Thoracic aorta (tissue), 2 donors: ENCODE measurements at places on chromosomes 4 and X. TPM values are rescaled to one million over a fixed set of nuclear protein-coding genes. Genes with fewer than 3 reads are reported as not detected.
A peak's percentile ranks its signal among the peaks of the same experiment; 100 is the strongest.

The GABRE gene
- 286 TPM for total RNA-seq

DNA sequence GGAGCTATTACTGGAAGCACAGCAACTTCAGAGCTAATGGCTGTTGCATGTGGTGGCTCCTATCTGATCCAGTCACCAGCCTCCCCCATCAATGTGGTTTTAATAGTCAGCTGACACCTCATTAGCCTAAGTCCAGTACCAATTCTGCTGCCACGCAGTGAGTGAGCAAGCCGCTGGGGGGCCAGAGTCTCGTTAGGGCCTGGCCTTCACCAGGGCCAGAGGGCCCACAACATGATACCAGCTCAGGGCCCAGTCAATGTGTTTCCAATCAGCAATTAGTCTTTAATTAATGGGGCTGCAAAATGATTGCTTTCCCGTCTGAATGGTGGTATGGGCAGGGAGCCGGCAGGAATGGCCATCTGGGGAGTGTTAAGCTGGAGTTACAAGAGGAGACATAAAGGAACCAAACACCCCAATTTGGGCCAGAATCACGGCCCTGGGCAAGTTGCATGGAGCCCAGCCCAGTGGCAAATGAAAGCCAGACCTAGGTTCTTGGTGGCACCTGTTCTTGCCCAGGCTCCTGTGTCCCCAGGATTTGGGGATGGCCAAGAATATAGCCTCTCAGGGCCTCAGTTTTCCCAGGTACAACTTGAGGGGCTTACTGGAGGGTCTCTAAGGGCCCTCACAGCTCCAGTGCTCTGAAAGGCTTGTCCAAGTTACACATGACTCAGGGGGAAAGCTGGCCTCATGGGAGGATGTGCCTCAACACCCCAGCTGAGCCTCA is 119.2 kb downstream of the EFNB1 start:
- no peak for DNase-seq
- H3K4me1 ChIP-seq, result no peaks in the 10 kb centered on the region
- H3K27me3 ChIP-seq, result no peaks in the 10 kb centered on the region

The ASMT gene
- total RNA-seq, result not detected

GRCh38 chrX:112846187-112846586 is 5.6 kb upstream of the AMOT start:
- H3K4me1 ChIP-seq, result no peaks in the 10 kb centered on the region
- H3K4me3 ChIP-seq, result no peak overlapping the region
- H3K36me3 ChIP-seq, result no peaks in the 10 kb centered on the region

GRCh38 chr4:186307497-186307896 is 41.5 kb downstream of the F11 start:
- H3K27ac ChIP-seq, result no peak overlapping the region
- H3K27me3 ChIP-seq, result no peaks in the 10 kb centered on the region
- no peaks in the 10 kb centered on the region for H3K36me3 ChIP-seq
- no peaks in the 10 kb centered on the region for H3K4me1 ChIP-seq

DNA sequence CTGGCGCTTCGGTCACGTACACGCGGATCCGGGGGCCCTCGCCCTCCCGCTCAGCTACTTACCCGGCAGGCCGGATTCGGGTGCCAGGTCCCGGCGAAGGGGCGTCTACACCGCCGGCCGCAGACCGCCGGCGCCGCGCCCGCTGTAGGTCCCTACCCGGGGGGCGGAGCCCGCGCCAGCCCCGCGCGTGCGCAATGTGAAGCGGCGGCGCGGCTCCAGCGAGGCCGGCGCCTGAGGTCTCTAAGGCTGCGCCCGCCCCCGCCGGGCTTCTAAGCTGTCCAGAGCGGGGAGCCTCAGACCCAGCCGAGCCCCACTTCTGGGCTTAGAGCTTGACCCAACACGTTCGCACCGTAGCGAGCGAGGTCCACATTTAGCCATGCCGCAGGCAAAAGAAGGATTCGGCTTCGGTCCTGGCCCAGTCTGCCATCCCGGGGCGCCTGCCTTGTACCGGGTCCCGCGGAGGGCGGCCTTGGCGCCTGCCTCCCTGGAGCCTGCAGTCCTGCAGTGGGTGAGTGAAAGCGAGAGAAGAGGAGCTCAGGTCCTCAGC is at the start of gene ZNF518B:
Gene ZNF518B, minus strand, starts transcription at position 172 of the 547 bp plus-strand sequence. CDS start 11,098 bp downstream, outside the sequence.
- peak within 1 kb of the TSS; percentile 74 for H3K4me3 ChIP-seq
- no peaks in the 10 kb centered on the region for H3K27me3 ChIP-seq
- peaks cover 23% of the 10 kb centered on the region for H3K4me1 ChIP-seq

DNA sequence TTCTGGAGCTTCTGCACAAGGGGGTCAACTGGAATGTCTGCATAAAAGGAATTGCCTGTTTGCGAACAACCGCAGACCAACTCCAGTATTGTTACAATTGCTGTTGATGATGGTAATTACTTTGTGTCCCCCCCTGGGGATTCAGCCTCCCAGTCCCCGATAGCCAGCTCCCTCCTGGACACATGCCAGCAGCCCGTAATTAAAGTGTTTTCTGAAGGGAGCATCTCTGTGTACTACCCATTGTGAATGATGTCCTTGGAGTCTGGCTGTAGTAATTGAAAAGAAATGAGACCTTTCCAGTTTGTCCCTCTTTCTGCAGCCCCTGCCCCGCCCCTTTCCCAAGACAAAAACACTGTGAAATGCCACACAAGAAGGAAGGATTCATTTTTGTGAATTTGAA is 377.1 kb upstream of the LCORL start:
- no peaks in the 10 kb centered on the region for H3K36me3 ChIP-seq
- no peaks in the 10 kb centered on the region for H3K27me3 ChIP-seq
- DNase-seq, result no peak

DNA sequence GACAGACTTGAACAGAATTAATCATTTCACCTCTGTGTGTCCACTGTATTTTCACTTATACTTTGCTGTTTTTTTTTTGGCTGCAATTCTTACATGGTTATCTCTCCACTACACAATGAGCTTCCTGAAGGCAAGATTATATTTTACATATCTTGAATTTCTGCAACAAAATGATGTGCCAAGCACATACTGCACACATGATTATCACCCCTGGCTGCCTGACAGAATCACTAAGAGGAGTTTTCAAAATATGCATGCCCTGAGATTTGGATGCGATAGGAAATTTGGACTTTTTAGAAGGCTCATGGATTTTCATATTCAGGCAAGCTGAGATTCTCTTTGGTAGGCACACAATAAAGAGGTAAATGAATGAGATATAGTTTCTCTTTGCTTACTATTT is 1162.1 kb upstream of the IGFBP7 start:
- H3K4me3 ChIP-seq, result no peak overlapping the region
- no peak overlapping the region for H3K27ac ChIP-seq
- DNase-seq, result no peak
- H3K4me1 ChIP-seq, result no peaks in the 10 kb centered on the region
- H3K36me3 ChIP-seq, result no peaks in the 10 kb centered on the region

The TMEM131L gene
- total RNA-seq, result 25.6 TPM

GRCh38 chrX:74160358-74160757 is 143.6 kb upstream of the ZCCHC13 start:
- no peaks in the 10 kb centered on the region for H3K36me3 ChIP-seq
- no peak for DNase-seq
- no peak overlapping the region for H3K27ac ChIP-seq
- no peaks in the 10 kb centered on the region for H3K27me3 ChIP-seq
- no peaks in the 10 kb centered on the region for H3K4me1 ChIP-seq

GRCh38 chr4:8544741-8545438 is 35.3 kb upstream of the GPR78 start:
- H3K4me3 ChIP-seq, result no peak overlapping the region
- H3K36me3 ChIP-seq, result no peaks in the 10 kb centered on the region
- no peaks in the 10 kb centered on the region for H3K4me1 ChIP-seq
- H3K27me3 ChIP-seq, result no peaks in the 10 kb centered on the region
- DNase-seq, result no peak
- no peak overlapping the region for H3K27ac ChIP-seq

GRCh38 chrX:75547783-75548182 is 24.9 kb upstream of the ZDHHC15 start:
- H3K27me3 ChIP-seq, result no peaks in the 10 kb centered on the region
- H3K27ac ChIP-seq, result no peak overlapping the region
- H3K4me1 ChIP-seq, result no peaks in the 10 kb centered on the region
- peak; percentile 35 for DNase-seq
- peak overlapping the region; percentile 42 for H3K4me3 ChIP-seq
